ENCODE measurements at places on chromosomes 4 and X.

GRCh38 chr4:48623182-48623780 is 133.2 kb downstream of the ZAR1 start:
- no peak for DNase-seq

- DNase-seq = no peak
Measured at GRCh38 chrX:150352581-150352980, 10.5 kb upstream of the MAMLD1 start.

GRCh38 chr4:76003035-76003434 is 4.3 kb downstream of the CXCL9 start:
- no peak for DNase-seq

GRCh38 chr4:25089051-25089763 is 58.5 kb upstream of the LGI2 start:
- no peak for DNase-seq

Measured in stimulated activated CD8-positive, alpha-beta memory T cell treated with anti-CD3 and anti-CD28 coated beads, Interleukin-12 subunit alpha, Interleukin-12 subunit beta, amount 100 ng/mL, for 4 hours (primary cell).